NCI-H2081 treated with DMSO at 0.1 percent for 48 hours (cell line): ENCODE measurements at places on chromosomes 3 and 15.

GRCh38 chr3:15667484-15667883, 65.9 kb downstream of the BTD start:
- DNase-seq, result no peak

GRCh38 chr15:80550219-80550907, 144.7 kb upstream of the ABHD17C start:
- DNase-seq, result no peak

GRCh38 chr3:102141096-102141927, 292.0 kb downstream of the NFKBIZ start:
- no peak for DNase-seq

DNA sequence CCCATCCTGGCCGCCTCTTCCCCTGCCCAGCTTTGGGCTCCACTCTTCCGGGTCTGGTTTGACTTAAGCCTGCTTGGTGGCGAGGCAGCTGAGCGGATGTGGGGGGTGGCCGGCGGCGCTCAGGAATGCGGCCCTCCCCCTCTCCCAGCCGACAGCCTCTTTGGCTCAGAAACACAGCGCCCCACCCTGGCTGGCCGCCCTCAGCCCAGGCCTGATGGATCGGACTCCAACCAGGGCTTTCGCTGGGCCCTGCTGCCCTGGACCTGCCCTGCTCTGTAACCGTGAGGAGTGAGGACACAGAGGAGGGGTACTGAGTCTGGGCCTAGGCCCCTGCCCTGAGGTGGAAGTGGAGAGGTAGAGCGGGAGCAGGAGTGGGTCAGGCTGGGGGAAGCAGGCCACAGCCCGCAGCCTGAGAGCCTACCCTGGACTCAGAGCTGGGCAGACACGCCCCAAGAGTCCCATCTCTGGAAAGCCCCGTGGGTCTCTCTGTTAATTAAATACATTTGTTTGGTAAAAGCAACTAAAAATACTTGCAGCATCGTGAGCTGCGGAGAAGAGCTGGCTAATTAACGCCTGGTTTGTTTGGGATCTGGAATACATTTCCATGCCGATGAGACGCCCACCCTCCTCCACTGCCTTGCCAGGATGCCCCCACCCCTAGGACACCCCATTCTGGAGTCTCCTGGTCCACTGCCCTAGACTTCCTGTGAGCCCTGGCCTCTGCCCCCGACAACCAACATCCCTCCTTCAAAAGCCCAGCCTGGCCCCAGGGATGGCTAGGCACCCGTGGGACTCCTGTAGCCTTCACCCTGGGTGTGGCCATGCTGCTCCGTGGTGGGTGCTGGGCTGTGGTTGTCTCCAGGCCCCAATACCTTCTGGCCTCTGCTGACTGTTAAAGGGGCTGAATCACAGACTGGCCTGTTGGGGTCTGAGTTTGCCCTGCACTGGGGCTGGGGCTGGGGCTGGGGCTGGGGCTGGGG, 19.6 kb downstream of the PLXNA1 start:
- no peak for DNase-seq

DNA sequence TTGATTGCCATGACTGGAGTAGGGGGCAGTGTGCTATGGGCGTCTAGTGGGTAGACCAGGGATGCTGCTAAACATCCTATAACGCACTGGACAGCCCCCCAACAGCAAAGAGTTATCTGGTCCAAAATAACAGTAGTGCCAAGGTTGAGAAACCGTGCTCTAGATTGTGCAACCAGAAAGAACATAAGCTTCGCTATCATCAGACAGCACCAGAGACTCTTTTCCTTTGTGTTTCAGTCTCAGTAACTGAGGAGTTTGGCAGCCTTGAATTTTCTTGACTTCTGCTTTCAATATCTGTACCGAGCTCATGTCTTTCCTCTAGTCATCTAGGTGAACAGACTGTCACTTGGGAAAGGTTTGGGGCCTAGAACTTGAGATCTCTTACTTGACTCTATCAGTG, 8.8 kb downstream of the ARID3B start:
- DNase-seq, result no peak

- no peak for DNase-seq
Observed at GRCh38 chr15:77650265-77650664, 17.6 kb upstream of the LINGO1 start.

DNA sequence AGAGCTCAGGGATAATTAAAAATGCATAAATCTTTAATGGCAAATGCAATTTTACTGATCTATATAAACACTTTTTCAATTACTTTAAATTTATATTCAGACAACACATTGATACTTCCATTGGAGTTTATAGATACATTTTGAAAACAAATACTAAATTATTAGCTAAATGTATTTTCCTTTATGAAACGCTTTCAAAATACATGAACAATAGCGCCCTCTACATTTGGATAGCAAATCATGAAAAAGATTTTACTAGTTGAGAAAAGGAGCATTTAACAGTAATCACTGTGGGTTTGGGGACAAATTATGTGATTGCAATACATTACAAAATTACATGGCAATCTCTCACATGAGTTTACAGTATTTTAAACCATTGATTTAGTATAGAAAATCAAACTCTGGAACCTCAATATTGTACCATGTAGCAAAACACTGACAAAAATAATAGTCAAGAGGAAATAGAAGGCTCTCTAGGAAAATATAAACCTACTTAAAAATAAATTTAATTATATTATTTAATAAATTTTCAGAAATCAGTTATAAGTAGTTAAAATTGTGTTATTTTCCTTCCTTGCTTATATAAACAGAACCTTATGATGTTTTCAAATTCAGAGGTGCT, 207.9 kb downstream of the ZIC1 start:
- peak; percentile 45 for DNase-seq

DNA sequence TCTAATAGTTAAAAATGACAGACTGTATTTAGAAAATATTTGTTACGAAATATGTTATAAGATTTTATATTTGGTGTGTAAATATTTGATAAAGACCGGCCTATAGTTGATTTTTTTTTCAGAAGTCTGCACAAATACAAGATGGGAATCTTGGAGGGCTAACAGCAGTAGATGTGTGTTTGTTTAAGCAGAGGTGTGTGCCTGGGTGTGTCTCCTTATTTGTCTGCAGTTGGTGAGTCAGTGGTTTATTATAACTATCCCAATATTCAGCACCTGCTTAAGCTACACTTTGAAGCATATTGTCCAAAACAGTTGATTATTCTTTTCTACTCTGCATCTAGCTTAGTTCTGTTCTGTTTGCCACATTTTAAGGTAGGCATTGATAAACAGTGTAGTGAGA, 12.4 kb downstream of the GLCE start:
- no peak for DNase-seq
